ENCODE measurements at places on chromosomes 5 and 9.

DNA sequence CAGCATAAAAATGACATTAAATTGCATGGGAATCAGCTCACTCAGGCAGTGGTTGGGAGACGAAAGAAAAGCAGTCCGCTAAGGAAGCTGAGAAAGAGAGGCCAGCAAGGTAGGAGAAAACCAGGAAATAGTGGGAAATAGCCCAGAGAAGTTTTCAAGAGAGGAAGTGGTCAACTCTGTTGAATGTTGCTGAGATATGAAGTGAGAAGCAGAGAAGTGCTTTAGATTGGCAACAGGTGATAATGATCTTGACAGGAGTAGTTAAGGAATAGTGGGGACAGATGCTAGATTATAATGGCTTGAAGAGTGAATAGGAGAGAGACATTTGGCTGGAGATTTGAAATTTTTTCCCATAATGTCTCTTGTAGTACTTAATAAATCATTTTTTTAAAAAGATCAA lies 30.8 kb downstream of the CNTRL start:
- DNase-seq = no peak

DNA sequence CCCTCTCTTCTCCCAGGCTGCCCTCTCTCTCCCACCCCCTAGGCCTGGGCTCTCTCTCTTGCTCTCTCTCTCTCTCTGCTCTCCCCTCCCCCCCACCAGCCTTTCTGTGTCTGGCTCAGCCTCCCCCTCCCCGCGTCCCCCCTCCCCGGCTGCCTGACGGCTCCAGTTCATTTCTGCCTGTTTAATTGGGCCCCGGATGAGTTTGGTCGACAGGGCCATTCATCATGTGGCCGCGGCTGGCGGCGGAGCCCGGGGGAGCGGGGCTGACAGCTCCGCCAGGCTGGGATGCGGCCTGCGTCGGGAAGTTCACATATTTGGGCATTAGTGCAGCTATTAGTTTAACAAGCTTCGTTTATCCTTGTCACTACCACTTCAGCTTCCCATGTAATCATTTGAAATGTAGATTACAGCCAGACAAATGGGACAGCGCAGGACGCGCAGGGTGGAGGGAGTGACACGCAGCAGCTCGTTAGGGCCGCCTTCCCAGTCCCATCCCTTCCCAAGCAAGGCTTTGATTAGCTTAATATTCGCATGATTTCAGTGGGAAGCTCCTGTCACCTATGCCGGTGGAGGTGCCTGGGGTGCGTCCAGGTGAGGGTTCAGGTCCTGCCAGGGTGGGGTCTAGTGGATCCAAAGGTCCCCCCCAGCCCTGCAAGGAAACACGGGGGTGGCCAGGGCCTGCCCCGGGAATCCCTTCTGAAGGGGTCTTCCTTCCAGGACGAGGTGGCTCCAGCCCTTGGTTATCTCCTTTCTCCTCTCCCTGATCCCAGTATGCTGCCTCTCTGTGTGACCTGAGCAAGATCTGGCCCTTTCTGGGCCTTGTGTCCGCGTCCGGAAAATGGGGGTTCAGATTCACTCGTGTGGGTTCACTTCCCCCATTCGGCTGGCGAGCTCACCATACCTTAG lies 214.8 kb downstream of the PAX5 start:
- no peak for DNase-seq

- no peak for DNase-seq
Observed at GRCh38 chr9:91181541-91181940, 180.2 kb downstream of the AUH start.

DNA sequence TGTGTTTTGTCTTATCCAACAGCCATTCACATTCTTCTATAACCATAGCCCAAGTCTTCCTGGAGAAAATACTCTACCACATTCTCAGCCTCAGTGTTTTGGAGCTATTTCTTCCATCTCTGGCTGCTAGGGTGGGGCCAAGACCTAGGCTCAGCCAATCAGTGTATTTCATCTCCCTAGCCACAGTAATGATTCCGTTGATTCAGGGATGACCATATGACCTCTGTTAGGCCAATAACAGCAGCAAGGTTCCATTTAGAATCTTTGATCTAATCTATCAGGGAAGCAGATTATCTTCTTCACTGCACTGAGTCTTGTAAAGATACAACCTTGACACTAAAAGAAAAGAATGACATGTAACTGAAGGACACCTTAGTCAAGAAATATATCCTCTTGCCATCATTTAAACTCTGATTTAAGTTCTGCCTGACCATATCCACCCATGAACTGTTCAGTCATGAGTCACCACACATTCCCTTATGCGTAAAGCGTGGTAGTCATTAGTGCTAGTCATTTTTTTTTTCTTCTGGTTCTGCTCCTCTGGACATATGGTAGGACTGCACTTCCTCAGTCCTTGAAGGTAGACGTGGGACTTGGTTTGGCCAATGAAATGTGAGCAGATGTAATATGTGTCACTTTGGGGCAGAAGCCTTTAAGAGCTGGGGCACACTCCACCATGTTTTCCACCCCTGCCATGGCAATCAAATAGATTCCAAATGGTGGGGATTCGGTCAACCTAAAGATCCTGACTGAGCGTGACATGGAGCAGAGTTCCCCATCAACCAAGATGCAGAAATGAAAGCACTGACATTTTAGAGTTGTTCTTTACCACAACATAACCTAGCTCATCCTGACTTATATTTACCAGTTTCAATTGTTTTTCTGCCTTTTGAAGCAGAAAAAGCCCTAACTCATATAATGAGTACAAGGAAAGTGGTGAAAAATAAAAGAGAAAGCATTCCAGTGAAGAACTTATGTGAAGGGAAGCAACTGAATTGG lies 12.7 kb upstream of the PRELID2 start:
- no peak for DNase-seq

DNA sequence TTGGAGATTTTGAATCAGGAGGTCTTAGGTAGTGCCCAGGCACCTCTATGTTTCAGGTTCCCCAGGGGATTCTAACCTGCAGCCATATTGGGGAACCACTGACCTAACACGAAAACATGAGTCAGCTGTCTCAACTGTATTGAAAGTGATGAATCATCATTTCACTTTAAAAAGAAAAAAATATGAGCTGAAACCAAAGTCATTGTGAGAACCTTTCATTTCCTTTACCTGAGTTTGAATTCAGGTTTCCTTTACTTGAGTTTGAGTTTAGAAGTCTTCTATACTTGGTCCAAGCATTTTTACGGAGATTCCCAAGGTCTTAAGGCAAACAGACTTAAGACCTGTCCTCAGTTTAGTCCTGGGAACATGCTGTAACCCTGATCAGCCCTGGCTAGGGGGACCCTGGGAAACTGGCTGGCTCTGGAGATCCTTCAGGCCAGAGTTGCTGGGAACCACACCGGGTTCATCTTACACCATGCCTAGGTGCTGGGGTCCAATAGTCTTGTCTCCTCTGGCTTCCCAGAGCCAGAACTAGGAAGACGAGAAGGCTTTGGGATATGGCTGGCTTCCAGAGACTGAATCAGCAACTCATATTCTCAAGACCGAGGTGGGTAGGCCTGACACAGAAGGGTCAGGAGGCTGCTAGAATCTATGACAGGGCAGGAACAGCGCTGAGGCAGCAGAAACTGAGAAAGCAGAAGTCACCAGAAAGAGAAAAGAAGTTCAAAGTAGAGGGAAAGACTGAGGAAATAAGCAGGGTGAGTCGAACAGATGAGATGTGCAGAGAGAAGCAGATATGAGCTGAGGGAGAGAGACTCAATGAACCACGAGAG lies 16.4 kb upstream of the PDCD1LG2 start:
- no peak for DNase-seq

DNA sequence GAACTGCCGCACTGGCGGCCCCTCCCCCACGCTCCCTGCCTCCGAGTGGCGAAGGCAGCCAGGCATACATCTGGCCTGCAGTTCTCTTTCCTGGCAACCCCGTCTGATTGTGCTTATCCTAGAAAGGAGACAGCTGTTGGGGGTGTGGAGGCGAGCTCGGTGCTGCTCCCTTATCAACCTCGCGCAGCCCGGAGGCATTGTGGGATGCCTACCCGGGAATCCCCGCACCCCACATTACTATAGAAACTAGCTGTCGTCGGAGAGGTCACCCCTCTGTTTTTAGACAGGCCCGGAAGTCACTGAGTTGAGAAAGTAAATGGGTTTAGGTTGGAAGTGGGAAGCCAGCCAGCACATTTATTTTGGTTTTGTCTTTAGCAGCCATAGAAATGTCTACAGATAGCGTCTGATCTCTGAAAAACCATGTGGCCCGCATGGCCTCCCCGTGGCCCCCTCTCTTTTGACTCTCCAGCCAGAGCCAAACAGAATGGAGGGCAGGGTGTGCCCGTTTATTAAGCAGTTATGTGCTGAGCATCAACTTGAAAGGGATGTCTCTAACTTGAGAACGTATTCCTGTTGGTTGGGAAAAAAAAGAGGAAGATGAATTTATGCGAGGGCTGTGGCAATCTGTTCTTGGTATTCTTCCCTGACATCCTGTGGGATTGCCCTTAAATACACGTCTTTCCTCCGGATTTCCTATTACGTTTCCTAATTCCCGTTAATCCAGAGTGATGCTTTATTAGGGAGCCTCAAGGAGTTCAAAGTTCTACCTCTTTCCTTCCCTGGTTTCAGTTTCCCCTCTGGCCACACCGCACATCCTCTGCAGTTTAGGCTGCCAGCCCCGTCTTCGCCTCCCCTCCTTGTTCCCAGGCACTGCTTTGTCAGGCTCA lies 3.9 kb downstream of the STC2 start:
- DNase-seq = peak; percentile 63

DNA sequence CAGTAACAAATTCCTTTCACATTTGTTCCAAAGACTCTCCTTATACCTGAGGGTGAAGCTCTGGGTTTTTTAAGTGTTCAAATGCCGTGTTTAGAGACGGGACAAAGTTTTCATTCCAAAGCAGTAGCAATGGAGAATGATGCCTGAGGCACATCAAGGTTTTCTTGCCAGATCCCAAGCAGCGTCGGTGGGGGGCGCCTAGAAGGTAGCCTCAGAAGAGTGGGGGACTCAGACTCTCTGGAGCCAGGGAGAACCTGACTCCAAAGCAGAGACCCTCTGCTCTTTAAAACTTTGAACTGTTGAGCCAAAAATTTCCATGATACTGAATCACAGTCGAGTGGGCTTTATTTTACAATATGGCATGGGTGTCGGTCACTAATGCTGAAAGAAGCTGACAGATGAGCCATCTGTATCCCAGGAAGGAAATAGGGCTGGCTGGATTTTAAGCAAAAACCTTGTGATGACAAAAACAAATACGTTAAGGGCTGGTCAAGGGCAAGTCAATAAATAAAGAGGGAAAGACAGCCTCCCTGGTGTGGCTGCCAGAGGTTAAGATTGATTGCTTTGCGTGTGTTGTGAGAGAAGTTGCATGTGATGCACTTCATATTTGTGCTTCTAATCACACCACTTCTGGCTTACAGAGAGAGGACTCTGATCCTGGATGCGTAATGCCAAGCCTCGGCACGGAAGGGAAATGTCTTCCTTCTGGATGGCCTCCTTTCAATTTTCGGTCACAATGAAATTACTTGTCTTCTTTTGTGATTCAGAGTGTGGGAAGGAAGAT lies 161.1 kb upstream of the EFNA5 start:
- no peak for DNase-seq

GRCh38 chr5:38739705-38740045 lies 106.1 kb upstream of the OSMR start:
- no peak for DNase-seq

DNA sequence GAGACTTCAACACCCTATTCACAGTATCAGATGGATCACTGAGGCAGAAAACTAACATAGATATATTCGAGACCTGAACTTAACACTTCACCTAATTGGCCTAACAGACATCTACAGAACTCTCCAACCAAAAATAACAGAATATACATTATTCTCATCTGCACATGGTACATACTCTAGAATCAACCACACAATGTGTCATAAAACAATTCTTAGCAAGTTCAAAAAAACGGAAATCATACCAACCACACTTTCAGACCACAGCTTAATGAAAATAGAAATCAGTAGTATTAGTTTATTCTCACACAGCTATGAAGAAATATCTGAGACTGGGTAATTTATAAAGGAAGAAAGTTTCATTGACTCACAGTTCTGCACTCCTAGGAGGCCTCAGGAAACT lies 387.9 kb downstream of the DEPDC1B start:
- no peak for DNase-seq

GRCh38 chr9:27125936-27126335 lies 16.9 kb downstream of the TEK start:
- DNase-seq = no peak

GRCh38 chr9:112315331-112316257 lies 17.8 kb downstream of the PTBP3 start:
- DNase-seq = no peak

- DNase-seq = no peak
Observed at GRCh38 chr5:53092242-53092641, 17.3 kb downstream of the MOCS2 start.

Measured in putamen (tissue), 1 donor.